Mammary microvascular endothelial cell (primary cell): ENCODE measurements at places on chromosomes 13 and 19. TPM values are rescaled to one million over a fixed set of nuclear protein-coding genes. Genes with fewer than 3 reads are reported as not detected.

Gene TRPM4
- 19.6 and 25.9 TPM in 2 replicates for total RNA-seq

Gene OVOL3
- not detected in 2 replicates for total RNA-seq

Gene KLK12
- total RNA-seq = not detected in 2 replicates

Gene ZNF682
- 0.93 and 1.1 TPM in 2 replicates for total RNA-seq

Gene SHANK1
- total RNA-seq = 0.13 and 0.30 TPM in 2 replicates

Gene CABP5
- not detected in 2 replicates for total RNA-seq

Gene PSG6
- total RNA-seq = not detected in 2 replicates
